ENCODE measurements at places on chromosomes 7 and 10.

GRCh38 chr7:18958627-18959026, 158.8 kb downstream of the TWIST1 start:
- DNase-seq = peak; percentile 84

GRCh38 chr7:47912332-47912731, 35.9 kb downstream of the PKD1L1 start:
- DNase-seq = no peak

- DNase-seq = peak; percentile 44
These were observed 14.1 kb upstream of the AKR1B10 start for GRCh38 chr7:134513169-134513752.

DNA sequence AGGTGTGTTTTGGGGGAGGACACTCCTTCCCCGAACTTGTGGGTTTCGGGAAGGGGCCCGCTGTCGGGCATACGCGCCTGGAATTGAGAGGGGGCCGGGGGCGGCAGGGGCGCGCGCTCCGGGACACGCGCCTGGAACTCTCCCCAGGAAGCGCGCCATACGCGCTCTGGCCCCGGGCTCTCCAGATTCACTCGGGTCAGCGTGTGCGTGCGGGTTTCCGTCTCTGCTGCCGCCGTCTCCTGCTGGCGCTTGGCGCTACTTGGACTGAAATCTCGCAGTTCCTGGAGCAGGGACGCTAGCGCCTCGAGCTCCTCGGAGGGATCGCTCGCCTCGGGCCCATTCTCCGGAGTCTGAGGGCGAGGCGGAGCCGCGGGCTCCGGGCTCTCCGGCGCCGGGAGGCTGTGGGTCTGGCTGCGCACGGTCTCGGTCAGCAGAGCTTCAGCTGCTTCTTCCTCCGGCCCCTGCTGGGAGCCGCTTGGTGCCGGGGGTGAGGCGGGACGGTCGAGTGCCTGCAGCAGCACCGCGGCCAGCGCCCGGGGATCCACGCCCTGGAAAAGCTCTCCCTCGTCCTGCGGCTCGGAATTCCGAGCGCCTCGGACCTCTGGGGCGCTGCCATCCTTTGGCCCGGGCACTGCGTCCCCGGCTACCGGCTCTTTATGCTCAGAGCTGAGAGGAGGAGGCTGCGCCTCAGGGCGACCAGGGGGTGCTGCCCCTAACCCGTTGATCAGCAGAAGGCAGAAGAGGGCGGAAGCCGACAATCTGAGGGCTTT, 1.1 kb downstream of the VGF start:
- DNase-seq = no peak

DNA sequence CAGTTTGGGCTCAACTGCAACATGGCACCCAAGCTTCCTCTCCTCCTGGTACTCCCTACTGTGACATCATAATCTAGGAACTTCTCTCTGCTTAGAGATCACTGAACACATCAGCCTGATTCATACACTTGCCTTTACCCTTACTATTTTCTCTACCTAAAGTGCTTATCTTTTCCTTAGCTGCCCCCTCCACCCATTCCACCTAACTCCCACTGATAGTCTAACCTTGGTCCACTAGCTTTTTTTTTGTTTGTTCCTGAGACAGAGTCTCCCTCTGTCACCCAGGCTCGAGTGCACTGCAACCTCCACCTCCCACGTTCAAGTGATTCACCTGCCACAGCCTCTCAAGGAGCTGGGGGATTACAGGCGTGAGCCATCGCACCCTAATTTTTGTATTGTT, 15.9 kb downstream of the CUL2 start:
- no peak for DNase-seq

GRCh38 chr10:107579970-107580369, 415.5 kb upstream of the SORCS1 start:
- peak; percentile 2 for DNase-seq

GRCh38 chr7:45998506-45998905, 77.4 kb upstream of the IGFBP3 start:
- no peak for DNase-seq

DNA sequence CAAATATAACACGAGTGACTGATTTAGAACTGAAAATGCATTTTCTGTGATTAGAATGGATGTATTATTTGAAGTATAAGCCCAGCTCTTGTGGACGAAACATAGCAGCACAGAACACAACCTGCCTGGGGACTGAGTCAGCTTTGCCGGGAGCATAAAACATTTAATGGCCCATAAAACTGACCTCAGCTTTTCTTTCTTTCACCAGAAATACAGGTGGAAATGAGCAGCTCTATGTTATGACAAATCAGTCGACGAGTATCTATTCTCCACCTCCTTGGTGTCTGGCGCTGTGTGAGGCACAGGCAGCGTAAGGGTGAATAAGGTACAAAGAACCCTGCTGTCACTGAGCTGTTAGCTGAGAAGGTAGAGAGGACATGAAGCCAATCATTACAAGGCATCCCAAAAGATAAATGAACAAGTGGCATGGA, 471.6 kb upstream of the AKR1E2 start:
- no peak for DNase-seq

- DNase-seq = no peak
These were observed 64.4 kb downstream of the LHPP start for GRCh38 chr10:124525751-124526600.

DNA sequence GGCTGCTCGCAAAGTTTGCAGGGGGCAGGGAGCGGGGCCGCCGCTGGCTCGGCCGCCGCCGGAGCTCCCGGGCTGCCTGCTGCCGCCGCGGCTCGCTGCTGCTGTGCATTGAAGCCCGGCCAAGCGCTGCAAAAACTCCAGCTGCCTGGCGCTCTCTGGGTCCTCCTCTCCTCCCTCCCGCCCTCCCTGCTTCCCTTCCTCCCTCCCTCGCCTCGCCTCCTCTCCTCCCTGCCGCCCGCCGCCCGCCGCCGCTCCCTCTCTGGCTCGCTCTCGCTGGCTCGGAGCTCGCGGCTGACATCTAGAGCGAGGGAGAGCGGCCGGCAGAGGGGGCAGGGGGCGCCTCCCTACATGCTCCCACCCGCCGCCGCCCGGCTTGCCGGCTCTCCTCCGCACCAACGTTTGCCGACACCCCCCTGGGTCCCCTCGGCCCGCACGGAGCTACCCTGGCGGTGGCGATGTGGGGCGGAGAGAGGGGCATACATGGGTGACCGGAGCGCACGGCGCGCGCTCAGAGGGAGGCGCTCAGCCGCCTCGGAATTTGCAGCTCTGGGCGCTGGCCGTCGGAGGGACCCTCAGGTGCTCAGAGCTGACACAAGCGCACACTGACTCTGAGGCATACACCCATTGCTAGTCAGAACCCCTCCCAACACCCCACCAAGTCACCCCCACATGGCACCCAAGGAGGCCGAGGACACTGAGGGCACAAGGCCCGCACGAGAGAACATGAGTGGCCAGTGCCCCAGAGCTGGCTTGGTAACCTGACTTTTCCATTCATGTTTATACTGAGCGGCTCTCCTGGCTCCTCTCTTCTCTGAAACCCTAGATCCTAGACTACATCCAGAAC, 1.2 kb upstream of the PLXNA4 start:
- DNase-seq = peak; percentile 68

DNA sequence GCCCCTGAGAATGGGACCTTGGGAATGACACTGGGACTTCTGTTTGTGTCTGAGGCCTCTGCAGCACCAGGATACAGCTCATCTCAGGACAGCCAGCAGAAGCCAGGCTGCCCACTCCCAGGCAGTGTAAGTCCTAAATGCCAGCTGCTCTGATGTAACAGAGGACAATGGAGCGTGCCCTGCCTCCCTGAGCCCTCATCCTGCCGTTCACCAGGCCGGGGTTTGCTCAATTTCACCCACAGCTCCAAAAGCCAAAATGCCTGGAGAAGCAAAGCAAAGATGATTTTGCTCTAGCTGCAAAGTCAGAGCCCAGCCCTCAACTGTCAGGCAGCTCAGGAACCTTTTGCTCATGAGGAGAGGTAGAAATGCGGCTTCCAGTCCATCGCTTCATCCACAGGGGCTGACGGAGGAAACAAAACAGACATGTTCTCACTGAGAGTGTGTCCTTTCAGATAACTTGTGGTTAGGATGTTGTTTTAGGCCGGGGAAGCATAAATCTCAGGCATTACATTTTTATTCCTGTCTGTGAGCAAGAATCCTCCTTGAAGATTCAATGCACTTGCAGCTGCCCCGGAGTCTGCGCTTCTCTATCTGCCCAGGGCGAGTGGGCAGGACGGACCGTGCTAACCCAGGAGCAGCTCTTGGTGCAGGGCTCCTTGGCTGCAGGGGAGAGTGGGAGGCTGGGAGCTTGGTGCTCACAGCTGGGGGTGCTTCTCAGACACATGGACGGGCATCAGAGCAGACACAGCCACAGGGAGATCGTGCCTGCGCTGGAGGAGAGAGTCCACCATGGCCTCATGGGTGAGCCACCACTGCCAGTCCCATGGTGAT, 83.2 kb upstream of the CHST15 start:
- DNase-seq = no peak

- no peak for DNase-seq
These were observed 11.5 kb downstream of the EIF4H start for GRCh38 chr7:74185636-74186035.

GRCh38 chr10:60169111-60169510, 220.6 kb downstream of the ANK3 start:
- no peak for DNase-seq

DNA sequence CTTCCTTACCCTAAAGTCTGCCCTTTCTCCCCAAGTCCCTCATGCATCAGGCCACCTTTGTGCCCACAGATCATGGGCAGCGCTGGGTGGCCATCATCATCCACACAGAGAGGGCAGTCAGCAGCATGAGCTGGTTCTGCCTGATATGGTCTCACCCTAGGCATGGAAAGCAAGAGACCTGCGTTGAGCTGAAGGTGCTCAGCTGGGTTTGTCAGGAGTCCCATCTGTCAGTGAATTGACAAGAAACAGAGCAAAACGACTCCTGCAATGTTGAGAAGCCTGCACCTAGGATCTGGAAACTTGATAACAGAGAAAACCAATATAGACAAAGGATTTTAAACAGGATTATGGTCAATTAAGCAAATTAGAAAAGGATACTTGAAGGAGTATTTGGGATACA, 242.7 kb upstream of the PRSS1 start:
- no peak for DNase-seq

DNA sequence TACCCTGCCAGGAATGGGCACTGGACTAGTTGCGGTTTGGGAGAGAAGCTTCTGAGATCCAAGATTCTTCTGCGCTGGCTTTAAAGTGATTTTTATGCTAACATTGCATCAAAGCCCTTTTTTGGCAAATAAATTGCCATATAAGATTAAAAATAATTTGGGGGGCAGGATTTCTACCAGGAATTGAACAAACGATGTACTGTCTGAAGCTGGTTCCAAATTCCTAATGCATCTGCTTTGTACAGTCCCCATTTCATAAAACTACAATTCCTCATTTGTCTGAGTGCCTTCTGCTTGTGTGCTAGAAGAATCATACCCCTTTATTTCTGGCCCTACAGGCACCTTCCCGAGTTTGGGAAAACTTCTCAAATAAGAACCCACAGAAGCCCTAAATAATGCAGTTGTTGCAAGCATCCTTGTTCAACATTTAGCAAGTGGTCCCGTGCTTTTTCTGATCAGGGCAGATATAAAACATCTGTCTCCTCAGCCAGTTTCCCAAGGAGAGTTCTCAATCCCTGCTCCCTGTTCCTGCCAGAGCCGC, 349.7 kb downstream of the PTEN start:
- DNase-seq = no peak

GRCh38 chr7:55387062-55387965, 22.2 kb downstream of the LANCL2 start:
- DNase-seq = no peak

- DNase-seq = no peak
These were observed 70.7 kb downstream of the VOPP1 start for GRCh38 chr7:55501611-55502010.

DNA sequence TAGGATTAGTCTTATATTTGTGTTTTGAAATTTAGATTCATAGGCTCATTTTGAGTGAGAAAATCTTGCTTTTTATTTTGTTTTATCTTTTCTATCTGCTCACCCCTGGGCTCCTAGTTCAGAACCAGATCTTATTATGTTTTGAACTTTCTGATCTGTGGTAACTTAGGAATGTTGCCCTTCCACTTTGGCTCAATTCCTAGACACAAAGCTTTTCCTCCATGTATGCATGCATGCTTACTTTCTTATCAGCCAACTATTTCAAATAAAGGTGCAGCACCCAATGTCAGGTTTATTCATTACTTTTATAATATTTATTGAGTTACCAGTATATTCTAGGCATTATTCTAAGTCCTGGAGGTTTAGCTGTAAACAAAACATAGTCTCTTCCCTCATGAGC, 374.8 kb upstream of the KIAA1217 start:
- no peak for DNase-seq

- no peak for DNase-seq
These were observed 155.1 kb downstream of the LSM5 start for GRCh38 chr7:32335107-32335506.

DNA sequence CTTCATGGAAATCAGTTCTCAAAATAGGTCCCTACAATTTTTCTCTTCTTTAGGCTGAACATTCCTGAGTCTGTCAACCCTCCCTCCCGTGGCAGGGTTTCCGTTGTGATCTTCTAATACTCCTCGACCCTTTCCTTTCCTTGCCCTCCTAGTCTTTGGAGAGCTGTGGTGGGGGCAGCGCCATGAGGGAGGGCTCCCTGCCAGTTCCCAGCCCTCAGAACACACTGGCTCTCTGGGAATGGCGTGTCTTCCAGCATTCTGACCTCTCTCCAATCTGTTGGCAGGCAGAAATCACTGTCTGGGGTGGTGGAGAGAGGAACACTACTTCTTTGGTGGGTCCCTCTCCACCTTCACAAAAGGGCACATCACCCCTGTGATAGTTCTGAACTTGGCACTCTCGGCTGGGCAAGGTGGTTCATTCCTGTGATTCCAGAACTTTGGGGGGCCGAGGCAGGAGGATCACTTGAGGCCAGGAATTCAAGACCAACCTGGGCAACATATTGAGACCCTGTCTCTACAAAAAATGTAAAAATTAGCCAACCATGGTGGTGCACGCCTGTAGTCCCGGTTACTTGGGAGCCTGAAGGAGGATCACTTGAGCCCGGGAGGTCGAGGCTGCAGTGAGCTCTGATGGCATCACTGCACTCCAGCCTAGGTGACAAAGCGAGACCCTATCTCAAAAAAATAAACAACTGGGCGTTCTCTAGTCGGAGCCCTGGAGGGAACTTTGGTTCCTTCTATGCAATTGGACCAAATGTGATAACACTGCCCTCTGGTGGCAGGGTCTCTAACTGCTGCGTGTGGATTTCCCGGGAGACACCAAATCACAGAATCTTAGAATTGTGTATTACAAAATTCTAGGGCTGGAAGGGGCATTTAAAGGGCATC, 13.1 kb upstream of the ARPC1A start:
- DNase-seq = peak; percentile 43

GRCh38 chr7:158252081-158252836, 335.4 kb downstream of the PTPRN2 start:
- DNase-seq = no peak

All from stromal cell of bone marrow (primary cell).